Gastrocnemius medialis (tissue), 4 donors: ENCODE measurements at places on chromosomes 16 and 17. TPM values are rescaled to one million over a fixed set of nuclear protein-coding genes. Genes with fewer than 3 reads are reported as not detected.
A peak's percentile ranks its signal among the peaks of the same experiment; 100 is the strongest.

Gene PYDC1
- total RNA-seq: not detected

Gene DHX40
- total RNA-seq: 21.2 TPM

Gene FBXO39
- not detected for total RNA-seq

Gene RNF157
- 80.9 TPM for total RNA-seq

Gene C16orf74
- not detected for total RNA-seq

Gene SCIMP
- 1.8 TPM for total RNA-seq

Gene VAT1L
- total RNA-seq: not detected

Gene RNF43
- total RNA-seq: not detected

Gene KRTAP4-1
- total RNA-seq: not detected

Gene CD300E
- total RNA-seq: 0.91 TPM

Gene SDK2
- 0.02 TPM for total RNA-seq

DNA sequence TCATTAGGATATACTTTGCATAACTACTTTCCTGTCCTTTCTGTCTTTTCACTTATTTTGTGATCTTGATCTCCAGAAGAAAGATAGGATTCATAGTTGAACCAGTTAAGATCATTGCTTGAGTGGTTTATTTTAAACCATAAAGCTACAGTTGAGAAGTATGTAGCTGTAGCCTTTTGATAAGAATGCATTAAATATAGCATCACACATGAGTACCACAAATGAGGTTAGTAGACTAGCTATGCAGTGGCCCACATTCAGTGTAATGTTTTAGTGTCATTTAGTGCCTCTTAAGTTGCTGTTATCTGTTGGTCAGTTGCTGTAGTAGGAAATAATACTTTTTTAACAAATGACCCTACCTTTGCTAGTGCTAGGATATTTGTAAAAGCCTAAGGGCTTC is 1.3 kb downstream of the NLK start:
- DNase-seq: no peak

- DNase-seq: no peak
These were observed 34.7 kb downstream of the MYO15A start for GRCh38 chr17:18143044-18143936.

DNA sequence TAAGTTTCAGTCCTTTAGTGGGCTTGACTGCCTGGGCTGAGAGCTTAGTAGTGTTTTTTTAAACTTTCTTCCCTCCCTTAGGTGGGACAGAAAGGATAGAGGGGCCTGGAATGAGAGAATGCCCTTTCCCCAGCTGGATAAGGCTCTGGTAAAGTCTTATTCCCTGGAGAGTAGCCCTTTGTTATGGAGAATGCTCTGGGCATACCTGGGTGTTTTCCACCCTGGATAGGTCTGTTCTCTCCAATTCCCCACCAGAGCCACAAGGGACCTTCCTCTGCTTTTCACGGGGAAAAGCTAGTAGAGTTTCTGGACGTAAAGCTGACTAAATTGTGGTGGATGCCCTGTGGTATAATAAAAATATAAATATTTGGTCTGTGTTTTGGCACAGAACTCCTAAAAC is 164.1 kb downstream of the HS3ST4 start:
- no peak for DNase-seq

GRCh38 chr17:16363749-16364536 is 10.7 kb upstream of the CENPV start:
- DNase-seq: peak; percentile 48

- DNase-seq: no peak
These were observed 94.0 kb downstream of the CACNG1 start for GRCh38 chr17:67138392-67138791.

- DNase-seq: no peak
These were observed 29.5 kb downstream of the MBTD1 start for GRCh38 chr17:51230306-51230705.

- DNase-seq: no peak
These were observed 18.5 kb downstream of the ENPP7 start for GRCh38 chr17:79749156-79749815.

DNA sequence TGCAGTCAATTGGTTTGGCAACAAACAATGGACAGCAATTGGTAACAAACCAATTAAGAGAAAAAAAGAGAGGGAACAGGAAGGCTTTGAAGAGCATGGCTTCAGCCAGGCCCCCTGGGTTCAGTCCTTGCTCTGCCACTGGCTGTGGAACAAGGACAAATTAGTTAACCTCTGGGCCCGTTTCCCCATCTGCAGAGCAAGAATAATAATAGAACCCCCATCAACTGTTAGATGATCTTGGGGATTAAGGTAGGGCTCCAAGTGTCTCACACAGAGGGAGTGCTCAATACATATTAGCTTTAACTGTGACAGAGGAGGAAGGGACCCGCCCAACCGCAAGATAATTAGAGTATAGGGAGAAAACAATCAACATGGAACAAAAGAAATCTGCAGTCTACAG is 55.2 kb downstream of the PECAM1 start:
- no peak for DNase-seq

- no peak for DNase-seq
These were observed 284.1 kb downstream of the C16orf95 start for GRCh38 chr16:87033021-87033471.

DNA sequence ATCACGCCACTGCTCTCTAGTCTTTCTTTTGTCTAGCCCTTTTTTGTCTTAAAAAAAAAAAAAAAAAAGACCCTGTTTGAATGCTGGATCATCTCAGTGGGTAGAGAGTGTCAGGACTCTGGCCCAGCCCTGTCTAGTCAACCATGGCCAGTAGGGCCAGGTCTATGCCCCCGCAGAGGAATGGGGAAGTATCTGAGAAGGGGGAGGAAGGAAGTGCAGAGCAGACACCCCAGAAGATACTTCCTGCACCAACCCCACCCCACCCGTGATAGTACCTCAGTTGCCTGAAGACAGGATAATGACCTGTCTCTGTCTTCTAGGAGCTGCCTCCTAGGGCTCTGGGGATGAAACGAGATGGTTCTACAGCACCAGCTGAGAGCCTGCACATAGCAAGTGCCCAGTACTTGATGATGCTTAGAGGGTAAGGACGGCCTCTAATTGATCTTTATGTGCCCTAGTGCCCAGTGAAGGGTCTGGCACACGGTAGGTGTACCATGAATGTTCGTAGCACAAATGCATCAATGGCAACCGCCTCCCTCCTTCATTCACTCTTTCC is 55.4 kb downstream of the ABAT start:
- DNase-seq: no peak

GRCh38 chr16:78170494-78170933 is 71.1 kb downstream of the WWOX start:
- DNase-seq: no peak

DNA sequence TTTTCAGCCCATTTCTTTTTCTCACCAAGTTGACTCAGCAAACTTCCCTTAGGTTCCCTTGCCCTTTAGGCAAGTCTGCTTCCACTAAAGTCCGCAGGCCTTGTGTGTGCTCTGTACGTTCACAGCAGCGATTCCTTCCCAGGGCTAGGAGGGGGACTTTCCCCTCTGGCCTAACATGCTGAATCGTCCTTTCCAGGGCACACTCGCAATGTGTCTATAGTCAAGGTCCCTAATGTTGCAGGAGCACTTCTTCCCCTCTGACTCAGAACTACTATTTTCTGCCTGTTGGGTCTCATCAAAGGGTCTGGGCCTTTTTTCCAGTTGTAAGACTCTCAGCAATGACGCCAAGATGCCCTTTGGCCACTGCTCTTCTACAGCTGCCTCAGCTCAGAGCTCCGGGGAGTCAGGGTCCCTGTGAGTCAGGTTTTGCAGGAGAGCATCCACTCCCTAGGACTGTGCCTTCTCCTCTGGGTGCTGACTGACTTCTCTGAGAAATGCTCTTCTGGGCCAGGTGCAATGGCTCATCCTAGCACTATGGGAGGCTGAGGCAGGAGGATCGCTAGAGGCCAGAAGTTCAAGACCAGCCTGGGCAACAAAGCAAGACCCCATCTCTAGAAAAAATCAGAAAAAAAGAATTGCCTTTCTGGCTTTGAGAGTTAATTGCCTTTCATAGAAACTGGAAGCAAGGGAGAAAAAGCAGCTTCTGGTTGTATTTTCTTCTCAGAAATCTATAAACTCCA is 64.4 kb upstream of the TBX2 start:
- DNase-seq: no peak

- no peak for DNase-seq
These were observed 4.4 kb downstream of the NSMCE1 start for GRCh38 chr16:27264151-27264550.

- no peak for DNase-seq
These were observed 113.4 kb upstream of the SEC14L1 start for GRCh38 chr17:77027271-77027889.

DNA sequence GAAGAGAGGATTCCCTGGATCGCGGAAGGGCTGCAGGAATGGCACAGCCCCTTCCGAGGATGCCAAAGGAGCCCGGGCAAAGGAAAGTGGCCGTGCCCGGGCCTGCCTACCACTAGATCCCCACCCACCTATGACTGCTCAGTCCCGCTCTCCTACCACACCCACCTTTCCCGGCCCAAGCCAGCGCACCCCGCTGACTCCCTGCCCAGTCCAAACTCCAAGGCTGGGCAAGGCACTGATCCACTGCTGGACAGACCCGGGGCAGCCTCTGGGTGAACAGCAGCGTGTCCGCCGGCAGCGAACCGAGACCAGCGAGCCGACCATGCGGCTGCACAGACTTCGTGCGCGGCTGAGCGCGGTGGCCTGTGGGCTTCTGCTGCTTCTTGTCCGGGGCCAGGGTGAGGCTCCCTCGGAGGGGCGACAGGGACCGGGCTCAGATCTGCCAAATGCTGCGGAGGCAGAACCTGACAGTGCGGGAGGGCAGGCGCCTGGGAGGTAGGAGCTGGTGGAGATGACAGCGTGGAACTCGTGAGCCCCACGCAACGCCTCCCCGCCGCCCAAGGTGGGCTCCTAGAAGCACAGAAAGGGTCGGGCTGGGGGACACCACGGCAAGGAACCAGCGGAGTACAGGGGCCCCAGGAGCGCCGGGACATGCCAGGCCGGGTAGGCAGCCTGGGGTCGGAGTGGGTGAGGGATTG is at the start of gene CES2:
Gene CES2 (plus strand): TSS at position 203 of the 698 bp plus-strand sequence. CDS start 120 bp downstream, at position 323.
- peak; percentile 63 for DNase-seq

GRCh38 chr17:5069724-5070123 is 8.5 kb upstream of the ZFP3 start:
- no peak for DNase-seq

- DNase-seq: no peak
These were observed 5.7 kb downstream of the KRT13 start for GRCh38 chr17:41499714-41500113.
